Suppressor macrophage treated with lipopolysaccharide for 1 hour (primary cell): ENCODE measurements at places on chromosomes 16 and 17.

- peak; percentile 62 for DNase-seq
Observed at GRCh38 chr16:23528644-23529310, 18.5 kb upstream of the GGA2 start.

DNA sequence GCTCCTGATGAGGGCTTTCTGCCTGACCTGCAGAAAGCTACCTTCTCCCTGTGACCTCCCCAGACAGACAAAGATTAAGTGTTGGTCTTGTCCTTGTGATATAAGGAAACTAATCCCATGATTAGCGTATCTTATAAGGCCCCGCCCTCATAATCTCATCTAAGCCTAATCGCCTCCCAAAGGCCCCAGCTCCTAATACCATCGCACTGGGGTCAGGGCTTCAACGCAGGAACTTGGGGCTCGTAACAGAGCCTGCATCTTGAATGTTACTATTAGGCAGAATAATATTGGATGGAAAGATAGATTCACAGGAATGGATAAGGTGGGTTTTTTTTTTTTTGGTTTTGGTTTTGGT lies 78.9 kb downstream of the C16orf95 start:
- no peak for DNase-seq

DNA sequence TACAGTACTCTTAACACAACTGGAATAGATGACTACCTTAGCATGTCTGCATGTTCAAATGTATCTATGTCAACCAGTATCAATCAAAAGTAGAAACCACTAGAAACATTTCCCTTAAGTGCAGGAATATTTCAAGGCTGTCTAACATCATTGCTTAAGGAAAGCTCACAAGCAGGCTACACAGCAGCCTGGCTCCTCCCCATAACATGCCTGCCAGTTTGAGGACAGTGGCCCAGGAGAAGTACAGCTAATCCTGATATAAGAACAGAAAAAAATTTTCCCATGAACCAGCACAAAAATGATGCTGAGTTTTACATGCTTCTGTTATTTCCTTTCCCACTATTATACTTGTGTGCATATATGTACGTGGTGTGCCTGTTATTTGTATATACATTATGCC lies 175.1 kb downstream of the MYO1D start:
- DNase-seq = no peak

GRCh38 chr17:30148376-30148775 lies 31.8 kb downstream of the NSRP1 start:
- no peak for DNase-seq

DNA sequence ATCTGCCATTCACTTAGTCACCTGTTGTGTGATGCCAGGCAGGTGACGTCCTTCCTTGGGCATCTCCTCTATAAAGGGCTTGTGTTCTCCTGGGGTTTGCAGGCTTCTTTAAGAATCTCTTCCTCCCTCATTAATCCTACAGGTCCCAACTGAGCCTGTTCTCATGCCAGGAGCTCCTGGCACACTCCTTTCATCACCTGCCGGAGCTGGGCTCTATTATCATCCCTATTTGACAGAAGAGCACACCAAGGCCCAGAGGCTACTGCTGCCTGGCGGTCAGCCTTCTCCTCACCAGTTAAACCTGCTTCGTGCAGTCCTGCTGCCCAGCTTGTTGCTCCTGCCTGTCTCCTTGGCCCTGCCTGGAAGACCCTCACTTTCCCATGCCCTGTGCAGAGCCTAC lies 51.2 kb downstream of the RAI1 start:
- DNase-seq = no peak

DNA sequence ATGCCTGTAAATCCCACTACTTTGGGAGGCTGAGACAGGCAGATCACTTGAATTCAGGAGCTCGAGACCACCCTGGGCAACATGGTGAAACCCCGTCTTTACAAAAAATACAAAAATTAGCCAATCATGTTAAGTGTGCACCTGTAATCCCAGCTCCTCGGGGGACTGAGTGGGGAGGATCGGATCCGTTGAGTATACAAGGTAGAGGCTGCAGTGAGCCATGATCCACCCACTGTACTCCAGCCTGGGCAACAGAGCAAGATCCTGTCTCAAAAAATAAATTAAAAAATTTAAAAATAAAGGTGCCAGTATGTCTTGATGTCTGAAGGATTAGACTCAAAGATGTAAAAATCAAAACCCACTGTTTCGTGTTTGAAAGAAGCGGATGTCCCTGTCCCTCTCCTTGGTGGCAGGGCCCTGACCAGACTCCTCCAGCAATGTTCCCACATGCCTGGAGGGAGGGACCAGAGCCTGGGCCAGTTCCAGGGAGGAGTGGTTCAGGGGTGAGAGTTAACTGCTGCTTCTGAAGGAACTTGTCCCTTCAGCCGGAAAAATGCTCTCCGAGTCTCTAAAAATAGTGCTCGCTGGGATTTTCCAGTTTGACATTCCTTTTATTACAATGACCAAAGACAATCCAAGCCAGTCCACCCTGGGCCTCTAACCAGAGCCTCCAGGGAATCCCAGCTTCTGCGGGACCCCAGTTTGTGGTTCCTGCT lies 9.4 kb upstream of the CMTM4 start:
- no peak for DNase-seq
